Astrocyte of the cerebellum (primary cell): ENCODE measurements at places on chromosomes 12 and 14.

DNA sequence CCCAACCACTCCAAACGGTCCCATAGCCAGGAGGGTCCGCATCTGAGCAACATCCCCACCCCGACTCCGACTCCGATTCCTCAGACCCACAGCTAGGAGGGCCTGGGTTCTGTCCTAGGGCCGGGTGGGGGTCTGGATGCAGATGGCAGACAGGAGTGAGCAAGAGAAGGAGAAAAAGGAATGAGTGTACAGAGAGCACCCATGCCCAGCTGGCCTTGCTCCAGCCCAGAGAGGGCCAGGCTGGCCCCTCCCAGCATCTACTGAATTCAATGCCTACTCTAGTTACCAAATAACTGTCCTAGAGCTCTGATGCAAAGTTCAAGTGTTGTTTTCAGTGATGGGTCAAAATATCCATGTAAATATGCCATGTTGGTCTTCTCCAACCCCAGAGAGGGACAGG, 40.8 kb downstream of the VDR start:
- no peak for DNase-seq

- peak; percentile 52 for DNase-seq
Measured at GRCh38 chr12:58341791-58342190, 400.4 kb downstream of the ATP23 start.

- DNase-seq: no peak
Measured at GRCh38 chr12:72790273-72790672, 518.1 kb downstream of the TRHDE start.

GRCh38 chr14:25381498-25381897, 331.6 kb upstream of the STXBP6 start:
- no peak for DNase-seq

GRCh38 chr12:52073531-52074381, 4.0 kb downstream of the ATG101 start:
- no peak for DNase-seq

GRCh38 chr12:2453076-2453760, 341.6 kb upstream of the FKBP4 start:
- no peak for DNase-seq

GRCh38 chr12:69514111-69514510, 43.9 kb downstream of the FRS2 start:
- no peak for DNase-seq

DNA sequence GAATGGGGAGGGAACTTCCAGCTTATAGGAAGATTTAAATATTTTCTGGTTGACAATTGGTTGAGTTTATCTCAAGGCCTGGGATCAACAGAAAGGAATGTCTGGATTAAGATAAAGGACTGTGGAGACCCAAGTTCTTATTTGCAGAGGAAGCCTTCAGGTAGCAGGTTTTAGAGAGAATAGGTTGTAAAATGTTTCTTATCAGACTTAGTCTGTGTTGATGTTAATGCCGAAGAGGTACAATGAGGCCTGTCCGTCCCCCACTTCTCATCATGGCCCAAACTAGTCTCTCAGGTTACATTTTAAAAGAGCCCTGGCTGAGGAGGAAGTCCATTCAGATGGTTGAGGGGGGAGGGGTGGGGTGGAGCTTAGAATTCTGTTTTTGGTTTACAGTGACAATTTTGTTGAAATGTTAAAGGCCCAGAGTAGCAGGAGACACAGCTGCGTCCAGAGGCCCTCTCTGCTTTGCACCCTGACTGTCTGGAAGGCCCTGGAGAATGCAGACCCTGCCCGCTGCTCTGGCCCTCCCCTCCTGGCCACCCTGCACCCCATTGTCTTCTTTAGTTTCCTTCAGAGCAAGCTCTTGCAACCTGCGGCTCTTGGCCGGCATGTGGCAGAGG, 672.5 kb upstream of the TMEM132C start:
- no peak for DNase-seq

- DNase-seq: no peak
Measured at GRCh38 chr14:103474893-103475292, 47.7 kb downstream of the CKB start.

GRCh38 chr14:92240658-92241057, 82.3 kb upstream of the SLC24A4 start:
- no peak for DNase-seq

- no peak for DNase-seq
Measured at GRCh38 chr14:74684434-74684833, 28.4 kb downstream of the AREL1 start.

- no peak for DNase-seq
Measured at GRCh38 chr14:90553298-90553920, 156.6 kb downstream of the CALM1 start.

DNA sequence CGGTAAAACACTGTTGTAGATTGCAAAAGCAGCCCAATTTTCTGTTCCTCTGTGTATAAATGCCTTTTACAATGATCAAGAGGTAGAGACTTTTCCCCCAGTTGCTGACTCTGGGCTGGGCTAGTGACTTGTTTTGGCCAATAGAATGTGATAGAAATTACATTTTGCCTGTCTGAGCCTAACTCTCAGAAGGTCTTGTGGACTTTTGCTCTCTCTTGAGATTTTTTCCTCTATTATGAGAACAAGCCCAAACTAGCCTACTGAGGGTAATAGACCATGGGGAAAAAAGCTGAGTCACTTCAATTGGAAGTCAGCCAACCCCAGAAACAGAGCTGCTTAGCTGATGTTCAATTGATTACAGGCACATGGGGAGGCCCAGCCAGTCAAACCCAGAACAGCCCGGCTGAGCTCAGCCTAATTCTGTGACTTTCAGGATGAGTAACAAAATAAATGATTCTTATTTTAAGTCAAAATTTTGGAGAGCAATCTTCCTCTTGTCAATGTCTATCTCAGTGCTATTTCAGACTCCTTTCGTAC, 61.4 kb downstream of the MYF5 start:
- peak; percentile 80 for DNase-seq

DNA sequence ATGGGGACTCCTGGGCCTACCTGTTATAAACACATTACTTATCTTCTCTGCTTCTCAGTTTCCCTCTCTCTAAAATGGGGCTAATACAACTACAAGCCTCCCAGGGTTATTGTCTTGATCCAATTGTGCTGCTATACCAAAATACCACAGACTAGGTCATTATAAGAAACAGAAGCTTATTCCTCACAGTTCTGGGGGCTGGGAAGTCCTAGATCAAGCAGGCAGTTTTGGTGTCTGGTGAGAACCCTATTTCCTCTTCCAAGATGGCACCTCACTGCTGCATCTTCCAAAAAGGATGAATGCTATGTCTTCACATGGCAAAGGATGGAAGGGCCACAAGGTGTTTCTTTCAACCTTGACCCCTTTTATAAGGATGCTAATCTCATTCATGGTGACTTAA, 732.9 kb upstream of the TBX3 start:
- DNase-seq: no peak

DNA sequence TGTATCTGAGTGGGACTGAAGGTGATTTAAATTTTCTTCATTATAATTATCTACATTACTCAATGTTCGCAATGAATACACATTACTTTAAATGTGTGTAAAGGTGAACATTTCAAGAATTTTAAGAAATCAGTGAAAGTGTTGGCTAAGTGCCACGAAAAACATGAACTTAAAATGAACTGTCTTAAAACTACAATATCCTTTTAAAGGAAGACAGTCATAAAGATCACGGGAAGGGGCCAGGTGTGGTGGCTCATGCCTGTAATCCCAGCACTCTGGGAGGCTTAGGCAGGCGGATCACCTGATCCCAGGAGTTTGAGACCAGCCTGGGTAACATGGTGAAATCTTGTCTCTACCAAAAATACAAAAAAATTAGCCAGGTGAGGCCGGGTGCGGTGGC, 11.2 kb downstream of the MOK start:
- DNase-seq: peak; percentile 37

DNA sequence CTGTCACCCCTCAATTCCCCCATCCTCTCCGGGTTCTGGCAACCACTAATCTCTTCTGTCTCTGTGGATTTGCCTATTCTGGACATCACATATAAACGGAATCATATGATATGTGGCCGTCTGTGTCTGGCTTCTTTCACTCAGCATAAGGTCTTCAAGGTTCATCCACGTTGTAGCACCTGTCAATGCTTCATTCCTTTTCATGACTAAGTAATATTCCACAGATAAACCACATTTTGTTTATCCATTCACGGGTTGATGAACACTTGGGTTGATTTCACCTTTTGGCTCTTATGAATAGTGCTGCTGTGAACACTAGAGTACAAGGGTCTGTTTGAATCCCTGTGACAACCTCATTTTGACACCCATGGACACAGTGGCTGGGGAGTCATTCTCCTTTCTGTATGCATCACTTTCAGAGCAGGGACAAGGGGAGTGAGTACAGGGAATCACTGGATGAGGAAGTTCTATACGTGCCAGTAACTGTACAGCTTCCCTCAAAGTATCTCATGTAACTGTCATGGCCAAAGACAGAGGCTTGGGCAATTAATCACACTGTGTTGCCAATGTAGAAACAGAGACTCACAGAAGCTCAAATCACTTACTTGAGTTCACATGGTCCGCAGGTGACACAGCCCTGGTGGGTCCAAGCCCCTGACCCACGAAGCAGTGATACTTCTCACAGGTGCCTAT, 10.9 kb upstream of the TESC start:
- DNase-seq: no peak

DNA sequence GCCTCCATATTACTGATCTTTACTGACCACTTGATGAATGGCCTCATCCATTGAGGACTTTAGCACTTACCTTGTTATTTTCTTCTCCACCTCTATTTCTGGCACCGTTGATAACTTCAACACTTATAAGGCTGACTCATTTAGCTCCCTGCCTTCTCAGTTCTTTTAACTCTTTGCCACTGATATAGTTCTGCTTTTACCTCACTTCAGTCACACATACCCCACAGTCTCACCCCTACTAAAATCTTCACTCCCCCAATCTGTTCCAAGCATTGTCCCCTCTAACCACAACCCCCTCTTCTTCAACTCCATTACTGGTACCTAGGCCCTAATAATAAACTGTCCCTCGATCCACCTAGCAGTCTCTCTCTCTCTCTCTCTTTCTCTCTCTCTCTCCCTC, 141.0 kb downstream of the PAH start:
- no peak for DNase-seq

DNA sequence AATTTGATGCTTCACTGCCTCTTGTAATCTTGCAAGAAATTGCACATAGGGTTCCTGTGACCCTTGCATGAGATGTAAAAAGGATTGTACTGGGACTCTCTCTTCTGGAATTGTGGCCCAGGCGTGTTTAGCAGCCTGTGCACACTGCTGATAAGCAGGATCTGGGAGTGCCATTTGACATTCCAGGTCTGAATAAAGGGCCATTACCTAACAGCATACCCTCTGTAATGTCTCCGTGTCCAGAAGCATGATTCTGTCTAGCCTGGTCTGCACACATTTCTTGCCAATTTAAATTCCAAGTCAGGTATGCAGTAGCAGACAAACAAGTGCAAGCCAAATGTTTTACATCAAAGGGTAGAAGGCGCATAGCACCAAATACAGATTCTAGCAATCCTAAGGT, 18.1 kb upstream of the MAPKAPK5 start:
- no peak for DNase-seq

- no peak for DNase-seq
Measured at GRCh38 chr12:109858764-109859163, 21.6 kb downstream of the GLTP start.

- DNase-seq: no peak
Measured at GRCh38 chr12:68790081-68790951, 17.7 kb upstream of the MDM2 start.

DNA sequence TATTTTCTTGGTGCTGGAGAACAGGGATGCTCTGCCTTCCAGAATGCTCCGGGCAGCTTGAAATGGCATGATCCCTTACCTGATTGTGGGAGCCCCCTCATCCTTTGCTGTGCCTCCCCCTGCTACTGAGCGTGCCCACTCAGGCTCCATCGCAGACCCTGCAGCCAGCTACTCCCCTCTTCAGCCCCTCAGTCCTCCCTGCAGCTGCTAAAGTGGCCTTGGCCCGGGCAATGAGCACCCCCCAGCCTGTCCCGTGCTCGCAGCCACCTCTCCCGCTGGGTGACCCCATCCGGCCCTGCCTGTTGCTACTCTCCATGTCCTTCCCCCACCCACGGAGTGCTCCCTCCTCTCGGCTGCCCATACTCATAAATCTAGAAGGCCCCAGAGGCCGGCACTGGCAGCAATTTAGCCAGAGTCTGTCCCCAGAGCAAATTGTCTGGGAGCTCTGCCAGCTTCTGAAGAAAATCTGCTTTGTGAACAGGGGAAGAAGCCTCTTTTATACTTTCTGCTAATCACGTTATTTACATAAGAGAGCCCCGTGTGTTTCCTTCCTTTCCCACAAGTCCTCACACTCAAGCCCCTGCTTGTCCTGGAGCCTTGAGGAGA, 143.7 kb upstream of the FRMD6 start:
- peak; percentile 68 for DNase-seq

GRCh38 chr12:130118181-130118580, 44.1 kb upstream of the FZD10 start:
- no peak for DNase-seq

- no peak for DNase-seq
Measured at GRCh38 chr12:68804657-68805591, 3.1 kb upstream of the MDM2 start.

DNA sequence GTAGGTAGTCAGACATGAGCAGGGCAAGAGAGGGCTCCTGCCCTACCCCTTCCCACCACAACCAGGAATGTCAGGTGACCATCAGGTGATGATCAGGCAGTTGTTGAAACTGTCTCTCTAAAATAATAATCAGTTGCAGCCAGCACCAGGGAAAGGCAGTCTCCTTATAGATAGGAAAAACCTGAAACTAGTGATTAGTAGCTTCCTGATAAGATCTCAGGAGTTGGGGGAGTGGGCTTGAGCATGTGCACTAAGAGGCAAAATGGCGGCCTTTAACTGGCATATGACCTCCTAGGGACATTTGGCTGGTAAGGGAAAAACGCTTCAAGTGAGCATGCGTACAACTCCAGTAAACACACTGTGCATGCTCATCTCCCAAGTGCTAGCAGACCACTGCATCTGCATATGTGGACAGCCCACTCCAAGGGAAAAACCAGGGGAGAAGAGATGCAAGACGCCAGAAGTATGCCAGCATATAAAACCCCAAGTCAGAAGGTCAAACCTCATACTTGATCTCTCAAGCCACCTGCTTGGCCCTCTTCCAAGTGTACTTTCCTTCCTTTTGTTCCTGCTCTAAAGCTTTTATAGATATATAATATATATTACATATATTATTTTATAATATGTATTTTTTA, 37.1 kb downstream of the TGFB3 start:
- no peak for DNase-seq

GRCh38 chr12:62736596-62736995, 198.4 kb downstream of the PPM1H start:
- no peak for DNase-seq

- DNase-seq: no peak
Measured at GRCh38 chr14:99664937-99665273, 19.2 kb upstream of the CYP46A1 start.

DNA sequence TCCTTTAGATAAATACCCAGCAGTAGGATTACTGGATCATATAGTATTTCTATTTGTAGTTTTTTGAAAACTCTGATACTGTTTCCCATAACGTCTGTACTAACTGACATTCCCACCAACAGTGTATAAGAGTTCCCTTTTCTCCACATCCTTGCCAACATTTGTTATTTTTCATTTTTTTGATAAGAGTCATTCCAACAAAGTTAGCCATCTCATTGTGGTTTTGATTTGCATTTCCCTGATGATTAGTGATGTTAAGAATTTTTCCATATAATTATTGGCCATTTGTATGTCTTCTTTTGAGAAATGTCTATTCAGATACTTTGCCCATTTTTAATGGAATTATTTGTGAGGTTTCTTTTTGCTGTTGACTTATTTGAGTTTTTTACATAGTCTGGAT, 486.0 kb downstream of the FLRT2 start:
- peak; percentile 15 for DNase-seq
